ENCODE measurements at places on chromosomes 2 and 18.

DNA sequence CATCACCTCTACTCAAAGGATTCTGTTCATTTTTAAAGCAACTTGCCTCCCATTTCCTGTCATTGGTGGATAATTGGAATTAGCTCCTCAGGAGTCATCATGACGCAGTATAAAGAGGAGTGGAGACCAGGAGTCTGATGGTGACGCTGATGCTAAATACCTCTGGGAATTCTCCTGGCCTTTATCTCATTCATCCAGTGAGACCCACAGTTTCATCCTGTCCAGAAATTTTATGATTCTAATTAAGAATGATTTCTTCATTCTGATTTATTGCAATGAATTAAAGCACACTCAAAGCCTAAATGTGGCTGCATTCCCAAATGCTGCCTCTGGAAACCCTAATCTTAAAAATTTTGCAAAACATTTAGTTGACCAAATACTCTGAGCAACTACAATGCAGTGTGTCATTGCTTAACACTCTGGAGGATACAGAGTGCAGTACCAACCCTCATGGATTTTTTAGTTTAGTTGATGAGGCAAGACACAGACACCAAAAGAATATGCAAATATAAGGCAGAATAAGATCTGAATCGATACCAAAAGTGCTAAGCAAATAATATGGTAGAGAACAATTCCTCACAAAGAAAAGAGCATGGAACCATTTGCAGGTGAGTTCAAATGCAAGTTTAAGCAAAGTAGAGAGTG lies 236.2 kb downstream of the ETAA1 start:
- no peak for DNase-seq

GRCh38 chr18:64103986-64104385 lies 44.9 kb downstream of the LINC00305 start:
- DNase-seq: no peak

DNA sequence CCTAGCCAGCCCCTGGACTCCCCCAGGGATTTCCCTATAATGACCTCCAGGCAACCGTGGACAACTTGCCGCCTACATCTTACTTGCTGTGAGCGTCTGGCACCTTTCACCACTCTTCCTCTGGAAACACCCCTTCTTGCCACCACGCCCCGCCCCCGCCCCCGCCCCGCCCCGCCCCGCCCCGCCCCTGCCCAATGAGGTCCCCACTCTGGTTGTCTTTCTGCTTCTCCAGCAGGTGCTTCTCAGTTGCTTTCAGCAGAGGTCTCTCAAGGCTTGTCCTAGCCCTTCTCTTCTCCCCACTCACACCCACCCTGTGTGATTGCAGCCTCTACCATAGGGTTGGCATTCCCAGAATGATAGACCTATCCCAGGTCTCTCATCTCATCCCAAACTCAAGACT lies 214.5 kb downstream of the EN1 start:
- no peak for DNase-seq

DNA sequence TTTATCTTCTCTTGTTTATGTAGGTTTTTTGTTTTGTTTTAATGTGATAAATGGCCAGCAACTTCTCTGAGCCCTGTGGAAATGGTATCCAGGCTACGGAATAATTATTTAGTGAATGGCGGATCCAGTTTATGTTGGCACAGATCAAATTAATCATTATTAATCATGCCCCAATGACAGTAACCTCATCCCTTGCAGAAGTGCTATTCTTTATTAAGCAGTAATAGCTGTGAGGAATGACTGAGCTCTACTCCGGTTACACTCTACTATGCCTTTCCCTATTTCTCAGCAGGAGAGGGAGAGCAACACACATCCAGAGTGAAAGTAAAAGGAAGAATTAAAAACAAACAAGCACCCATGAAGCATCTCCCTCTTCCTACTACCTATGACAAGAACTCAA lies 84.8 kb downstream of the SETBP1 start:
- no peak for DNase-seq

- DNase-seq: no peak
These were observed 257.3 kb downstream of the ATAD2B start for GRCh38 chr2:23669413-23670244.

DNA sequence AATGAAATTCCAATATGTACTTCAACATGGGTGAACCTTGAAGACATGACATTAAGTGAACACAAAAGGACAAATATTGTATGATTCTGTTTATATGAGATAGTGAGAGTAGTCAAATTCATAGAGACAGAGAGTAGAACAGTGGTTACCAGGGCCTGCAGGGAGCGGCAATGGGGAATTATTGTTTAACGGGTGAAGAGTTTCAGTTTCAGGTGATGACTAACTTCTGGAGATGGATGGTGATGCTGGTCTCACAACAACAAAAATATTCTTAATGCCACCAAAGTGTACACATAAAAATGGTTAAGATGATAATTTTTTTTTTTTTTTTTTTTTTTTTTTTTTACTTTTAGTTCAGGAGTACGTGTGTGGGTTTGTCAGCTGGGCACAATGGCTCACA lies 109.4 kb upstream of the TMEM200C start:
- DNase-seq: no peak

DNA sequence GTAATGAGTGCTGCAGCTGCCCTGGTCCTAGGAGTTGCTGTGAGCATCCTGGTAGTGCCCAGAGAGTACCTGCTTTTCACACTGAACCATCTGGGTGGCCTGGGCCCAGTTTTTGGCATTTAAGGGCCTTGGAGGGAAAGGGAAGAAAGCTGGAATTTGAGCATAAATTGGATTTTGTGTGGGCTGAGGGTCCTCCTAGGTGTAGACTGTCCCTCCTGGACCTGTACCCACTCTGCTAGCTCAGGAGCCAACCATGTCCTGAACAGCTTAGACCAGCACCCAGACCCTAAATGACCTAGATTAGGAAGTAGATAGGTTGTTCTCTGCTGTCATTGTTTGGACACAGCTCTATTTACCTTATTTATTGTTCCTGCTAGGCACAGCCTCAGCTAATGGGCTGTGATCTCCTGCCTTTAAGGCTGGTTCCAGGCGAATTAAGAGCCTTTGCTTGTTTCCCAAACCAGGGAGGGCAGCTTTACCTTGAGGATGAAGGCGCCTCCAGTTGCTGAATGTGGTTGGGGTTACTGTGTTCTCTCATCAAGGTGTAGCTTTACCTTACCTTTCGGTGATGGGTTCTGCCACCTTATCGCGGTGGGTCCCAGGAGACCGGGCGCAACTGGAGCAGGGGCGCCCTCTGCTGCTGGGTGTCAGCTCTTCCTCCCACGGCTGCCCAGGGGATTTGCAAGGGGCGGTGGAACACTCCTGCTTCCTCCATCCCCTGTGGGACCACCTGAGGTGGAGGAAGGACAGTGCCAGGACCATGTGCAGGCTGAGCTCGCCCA lies 34.4 kb downstream of the ITGA6 start:
- DNase-seq: no peak

DNA sequence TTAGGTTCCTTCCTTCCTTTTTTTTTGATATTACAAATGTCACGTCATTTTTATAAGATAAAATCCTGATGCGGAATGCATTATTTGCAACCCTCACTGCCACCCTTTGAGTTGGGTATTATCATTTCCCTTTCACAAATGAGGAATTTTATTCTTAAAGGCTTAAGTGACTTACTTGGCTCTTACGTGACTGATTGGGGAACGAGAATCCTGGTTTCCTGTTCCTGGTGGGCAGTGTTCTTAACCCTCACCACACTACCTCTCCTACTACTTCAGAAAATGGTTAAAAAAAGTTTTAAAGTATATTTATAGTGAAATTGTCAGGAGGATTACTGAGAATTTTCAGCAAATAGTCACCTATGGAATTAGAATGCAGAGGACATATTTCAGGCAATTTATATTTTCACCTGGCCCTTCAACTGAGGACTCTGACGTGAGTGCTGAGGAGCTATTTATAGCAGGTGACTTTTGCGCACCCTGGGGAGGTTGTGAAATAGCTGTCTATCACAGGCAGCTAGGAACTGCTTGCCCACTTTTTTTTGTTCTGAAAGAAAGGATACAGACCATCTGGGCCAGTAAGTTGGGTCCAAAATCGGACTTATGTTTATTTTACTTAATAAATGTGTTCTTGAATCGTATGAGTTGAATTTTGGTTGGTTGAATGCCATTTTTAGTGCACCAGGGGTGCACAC lies 18.7 kb upstream of the RASGRP3 start:
- DNase-seq: peak; percentile 61

DNA sequence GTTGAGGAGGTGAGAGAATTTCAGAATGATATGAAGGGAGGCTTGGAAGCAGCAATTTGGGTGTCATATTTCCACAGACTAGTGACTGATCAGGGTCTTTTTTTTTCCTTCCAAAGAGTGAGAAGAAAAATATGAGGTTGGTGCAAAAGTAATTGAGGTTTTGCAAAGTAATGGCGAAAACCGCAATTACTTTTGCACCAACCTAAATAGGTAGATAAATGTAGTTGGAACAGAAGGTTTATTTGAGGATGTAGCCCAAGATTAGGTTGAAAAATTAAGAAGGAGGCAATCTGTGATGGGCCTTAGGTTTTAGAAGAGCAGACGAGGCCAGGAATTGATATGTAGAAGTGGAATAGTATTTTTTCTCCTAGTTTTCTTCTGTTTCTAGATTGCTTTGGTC lies 7.8 kb upstream of the LTBP1 start:
- no peak for DNase-seq

DNA sequence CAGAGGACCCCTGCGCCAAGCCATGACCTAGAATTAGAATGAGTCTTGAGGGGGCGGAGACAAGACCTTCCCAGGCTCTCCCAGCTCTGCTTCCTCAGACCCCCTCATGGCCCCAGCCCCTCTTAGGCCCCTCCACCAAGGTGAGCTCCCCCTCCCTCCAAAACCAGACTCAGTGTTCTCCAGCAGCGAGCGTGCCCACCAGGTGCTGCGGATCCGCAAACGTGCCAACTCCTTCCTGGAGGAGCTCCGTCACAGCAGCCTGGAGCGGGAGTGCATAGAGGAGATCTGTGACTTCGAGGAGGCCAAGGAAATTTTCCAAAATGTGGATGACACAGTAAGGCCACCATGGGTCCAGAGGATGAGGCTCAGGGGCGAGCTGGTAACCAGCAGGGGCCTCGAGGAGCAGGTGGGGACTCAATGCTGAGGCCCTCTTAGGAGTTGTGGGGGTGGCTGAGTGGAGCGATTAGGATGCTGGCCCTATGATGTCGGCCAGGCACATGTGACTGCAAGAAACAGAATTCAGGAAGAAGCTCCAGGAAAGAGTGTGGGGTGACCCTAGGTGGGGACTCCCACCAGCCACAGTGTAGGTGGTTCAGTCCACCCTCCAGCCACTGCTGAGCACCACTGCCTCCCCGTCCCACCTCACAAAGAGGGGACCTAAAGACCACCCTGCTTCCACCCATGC lies 3.0 kb downstream of the PROC start:
- no peak for DNase-seq

- no peak for DNase-seq
These were observed 7.8 kb upstream of the PPP1R1C start for GRCh38 chr2:181977661-181978350.

GRCh38 chr2:10977003-10977402 lies 65.3 kb downstream of the KCNF1 start:
- DNase-seq: no peak

DNA sequence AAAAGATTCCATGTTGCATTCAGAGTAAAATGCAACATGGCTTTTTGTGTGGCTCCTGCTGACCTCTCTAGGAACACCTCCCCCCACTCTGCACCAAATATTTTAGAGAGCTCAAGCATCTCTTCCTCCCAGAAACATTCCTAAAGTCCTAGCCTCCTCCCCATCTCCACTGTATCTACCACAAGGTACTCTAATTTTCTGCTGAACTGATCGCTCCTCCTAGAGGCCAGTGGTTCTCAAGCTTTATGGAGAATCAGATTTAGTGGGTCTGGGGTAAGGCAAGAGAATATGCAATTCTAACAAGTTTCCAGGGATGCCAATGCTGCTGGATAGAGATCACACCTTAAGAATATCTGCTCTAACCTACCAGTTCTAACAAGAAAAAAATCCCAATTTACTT lies 89.5 kb upstream of the HNRNPA3 start:
- DNase-seq: no peak

DNA sequence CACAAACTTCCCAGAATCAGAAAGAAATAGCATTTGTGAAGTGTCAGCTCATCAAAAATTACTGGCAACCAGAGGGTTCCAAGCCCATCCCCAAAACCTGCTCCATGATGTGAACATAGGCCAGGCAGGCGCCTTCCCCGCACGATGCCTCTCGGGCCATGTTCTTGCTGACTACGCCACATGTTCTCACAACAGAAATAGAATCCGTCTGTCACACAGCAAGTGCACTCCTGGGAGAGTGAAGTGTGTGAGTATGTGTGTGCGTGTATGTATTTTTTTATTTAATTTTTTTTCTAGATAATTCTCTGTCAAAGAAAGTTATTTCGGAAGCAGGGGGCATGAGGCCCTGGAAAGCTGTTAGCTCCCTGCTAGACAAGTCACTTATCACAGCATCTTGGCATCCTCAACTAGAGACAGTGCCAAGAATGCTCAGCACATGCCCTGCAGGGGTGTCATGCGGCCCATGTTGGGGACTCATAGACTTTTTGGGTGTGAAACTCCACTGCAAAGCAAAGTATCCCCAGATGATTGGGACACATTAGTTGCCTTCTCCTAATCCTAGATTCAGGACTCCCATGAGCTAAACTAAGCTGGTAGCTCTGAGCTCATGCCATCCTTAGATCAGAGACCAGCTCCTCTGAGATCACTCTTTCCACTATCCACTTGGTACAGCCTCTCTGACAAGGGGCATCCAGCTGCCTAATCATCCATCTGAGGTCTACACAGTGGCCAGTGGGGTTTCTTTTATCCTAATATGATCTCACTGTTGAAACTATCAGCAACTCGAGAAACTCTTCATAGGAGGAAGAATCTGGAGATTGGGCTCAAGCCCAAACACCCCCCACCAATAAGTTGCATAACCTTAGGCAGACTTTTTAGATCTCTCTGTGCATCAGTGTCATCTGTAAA lies 53.2 kb upstream of the CYRIA start:
- DNase-seq: no peak

DNA sequence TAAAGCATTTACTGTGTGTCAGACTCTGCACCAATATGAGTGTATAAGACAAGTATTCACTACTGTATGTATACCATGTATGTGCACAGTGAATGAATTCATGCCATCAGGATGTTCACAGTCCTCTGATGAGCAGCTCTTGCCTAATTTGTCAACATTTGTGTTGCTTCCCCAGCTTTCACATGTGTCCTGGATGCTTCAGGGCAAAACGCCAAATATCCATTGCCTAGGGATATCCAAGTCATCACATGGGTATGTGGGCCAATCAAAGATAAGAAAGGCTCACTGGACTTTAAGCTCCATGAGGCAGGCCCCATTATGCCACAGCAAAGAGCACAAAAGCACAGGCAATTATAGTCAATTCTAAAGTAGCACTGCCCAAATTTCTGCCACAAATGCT lies 134.2 kb upstream of the CHAC2 start:
- DNase-seq: peak; percentile 11

GRCh38 chr2:35963357-35963756 lies 392.2 kb upstream of the CRIM1 start:
- no peak for DNase-seq

GRCh38 chr2:218607436-218608115 lies at the start of gene PLCD4:
Gene PLCD4, plus strand, starts transcription at chr2:218607899. Its CDS starts 7,841 bp downstream, at chr2:218615740.
- DNase-seq: peak; percentile 68

GRCh38 chr2:88690591-88691338 lies 708 bp upstream of the RPIA start:
- DNase-seq: no peak

GRCh38 chr2:9764153-9764778 lies 79.0 kb upstream of the TAF1B start:
- no peak for DNase-seq

- no peak for DNase-seq
These were observed 62.0 kb upstream of the MRPS9 start for GRCh38 chr2:104975851-104976250.

Measured in AG09319 (cell line).